ENCODE measurements at places on chromosomes 5 and 9. TPM values are rescaled to one million over a fixed set of nuclear protein-coding genes. Genes with fewer than 3 reads are reported as not detected.

- H3K27ac ChIP-seq: no peak overlapping the region
- no peaks in the 10 kb centered on the region for H3K27me3 ChIP-seq
- H3K4me1 ChIP-seq: peaks cover 41% of the 10 kb centered on the region
- DNase-seq: no peak
Measured at GRCh38 chr9:7973123-7973522, 173.5 kb upstream of the DMAC1 start.

DNA sequence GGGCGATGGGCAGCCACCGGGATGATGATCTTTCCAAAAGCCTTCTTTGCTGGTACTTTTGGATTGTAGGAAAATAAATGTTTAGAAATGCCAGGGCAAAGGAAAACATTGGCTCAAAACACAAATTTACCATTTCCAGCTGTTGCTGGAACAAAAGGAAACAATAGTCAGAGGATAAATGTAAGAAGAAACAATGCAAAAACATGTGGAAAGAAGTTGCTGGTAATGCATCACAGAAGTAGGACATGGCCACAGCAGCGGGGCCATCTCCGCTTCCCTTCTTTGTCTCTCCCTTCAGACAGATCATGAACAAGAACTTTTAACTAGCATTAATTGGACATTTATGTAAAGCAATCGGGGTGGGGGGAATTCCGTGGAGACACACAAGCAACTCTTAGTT, 184.5 kb downstream of the EBF1 start:
- no peak for DNase-seq
- no peak overlapping the region for H3K27ac ChIP-seq
- H3K4me1 ChIP-seq: no peaks in the 10 kb centered on the region

The MSX2 gene
- total RNA-seq: not detected

DNA sequence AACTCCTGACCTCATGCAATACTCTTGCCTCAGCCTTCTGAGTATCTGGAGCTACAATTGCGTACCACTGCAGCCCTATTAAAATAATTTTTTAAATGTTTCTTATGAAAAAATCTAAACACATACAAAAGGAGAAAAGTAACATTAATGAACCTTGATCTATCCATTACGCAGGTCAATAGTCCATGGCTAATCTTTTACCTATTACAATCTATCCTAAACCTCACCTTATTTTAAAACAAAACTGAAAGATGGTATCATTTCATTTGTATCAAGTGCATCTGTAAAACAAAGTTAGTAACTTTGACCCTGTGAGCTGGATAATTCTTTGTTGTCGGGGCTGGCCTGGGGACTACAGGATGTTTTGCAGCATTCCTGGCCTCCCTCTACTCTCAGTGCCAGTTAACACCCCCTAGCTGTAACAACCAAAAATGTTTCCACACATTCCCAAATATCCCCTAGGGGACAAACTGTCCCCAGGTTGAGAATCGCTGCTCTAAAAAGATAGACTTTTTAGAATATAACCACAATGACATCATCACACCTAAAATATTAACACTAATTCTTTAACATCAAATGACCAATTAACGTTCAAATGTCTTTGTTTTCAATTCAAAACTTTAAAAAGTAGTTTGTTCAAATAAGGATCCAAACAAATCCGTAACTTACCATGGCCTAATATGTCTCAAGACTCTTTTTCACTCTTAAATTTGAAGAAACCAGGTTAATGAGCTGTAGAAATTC, 54.8 kb downstream of the RNF38 start:
- peaks cover 66% of the 10 kb centered on the region for H3K36me3 ChIP-seq
- H3K27me3 ChIP-seq: no peaks in the 10 kb centered on the region
- no peak overlapping the region for H3K27ac ChIP-seq

DNA sequence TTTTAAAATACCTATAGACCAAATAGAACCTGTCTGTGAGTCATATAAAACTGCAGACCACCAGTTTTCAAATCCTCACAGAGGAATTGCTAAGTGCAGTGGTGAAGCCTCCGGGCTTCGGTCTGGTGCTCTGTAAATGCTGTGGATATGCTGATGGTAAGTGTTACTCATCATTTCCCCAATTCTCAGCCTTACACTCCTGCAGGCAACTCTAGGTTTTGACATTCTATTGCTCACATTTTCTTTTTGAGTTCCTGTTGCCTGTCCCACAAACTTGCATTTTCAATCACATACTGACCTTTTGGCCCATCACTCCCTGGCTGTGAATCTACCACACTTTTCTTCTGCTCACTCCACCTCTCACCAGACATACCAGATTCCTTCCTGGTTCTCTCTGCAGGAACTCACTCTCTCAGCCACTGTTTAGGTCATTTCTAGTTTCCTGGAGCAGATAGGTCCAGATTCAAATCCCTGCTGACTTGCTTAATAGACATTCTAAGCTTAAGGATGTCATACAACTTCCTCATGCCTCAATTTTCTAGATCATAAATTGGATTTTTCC, 192.9 kb downstream of the RAB3C start:
- no peak overlapping the region for H3K4me3 ChIP-seq
- no peaks in the 10 kb centered on the region for H3K36me3 ChIP-seq
- peaks cover 5% of the 10 kb centered on the region for H3K4me1 ChIP-seq
- no peak overlapping the region for H3K27ac ChIP-seq
- peaks cover 5% of the 10 kb centered on the region for H3K27me3 ChIP-seq
- DNase-seq: no peak

- H3K4me1 ChIP-seq: no peaks in the 10 kb centered on the region
- no peak overlapping the region for H3K27ac ChIP-seq
- no peak overlapping the region for H3K4me3 ChIP-seq
- H3K36me3 ChIP-seq: no peaks in the 10 kb centered on the region
Measured at GRCh38 chr5:79399046-79399445, 114.9 kb downstream of the HOMER1 start.

The FBP2 gene
- not detected for total RNA-seq

- no peak overlapping the region for H3K27ac ChIP-seq
- no peaks in the 10 kb centered on the region for H3K4me1 ChIP-seq
- H3K27me3 ChIP-seq: no peaks in the 10 kb centered on the region
- no peak for DNase-seq
- H3K4me3 ChIP-seq: no peak overlapping the region
- no peaks in the 10 kb centered on the region for H3K36me3 ChIP-seq
Measured at GRCh38 chr5:15966651-15967050, 212.9 kb downstream of the MARCHF11 start.

DNA sequence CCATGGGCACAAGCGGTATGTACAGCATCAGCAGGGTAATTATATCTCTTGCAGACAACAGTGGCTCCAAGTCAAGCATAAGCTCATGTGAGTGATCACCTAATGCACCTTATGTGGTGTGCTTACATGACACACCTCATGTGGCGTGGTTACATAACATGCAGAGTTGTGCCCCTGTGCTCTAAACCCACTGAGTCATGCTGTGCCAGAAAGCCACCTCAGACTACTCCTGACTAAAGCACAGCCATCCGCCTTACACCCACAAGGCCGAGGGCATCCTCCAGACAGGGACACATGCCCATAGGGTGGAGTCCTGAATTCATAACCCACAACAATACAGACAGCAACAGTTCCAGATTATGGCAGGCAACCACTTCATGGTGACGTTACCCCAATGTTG, 163.7 kb upstream of the SLC30A5 start:
- no peak overlapping the region for H3K27ac ChIP-seq
- H3K4me1 ChIP-seq: no peaks in the 10 kb centered on the region
- no peak for DNase-seq
- H3K27me3 ChIP-seq: no peaks in the 10 kb centered on the region
- H3K36me3 ChIP-seq: no peaks in the 10 kb centered on the region
- H3K4me3 ChIP-seq: no peak overlapping the region

The TARS1 gene
- total RNA-seq: 195 TPM

The LCP2 gene
- total RNA-seq: 313 TPM

The SNAPC4 gene
- total RNA-seq: 8.8 TPM

DNA sequence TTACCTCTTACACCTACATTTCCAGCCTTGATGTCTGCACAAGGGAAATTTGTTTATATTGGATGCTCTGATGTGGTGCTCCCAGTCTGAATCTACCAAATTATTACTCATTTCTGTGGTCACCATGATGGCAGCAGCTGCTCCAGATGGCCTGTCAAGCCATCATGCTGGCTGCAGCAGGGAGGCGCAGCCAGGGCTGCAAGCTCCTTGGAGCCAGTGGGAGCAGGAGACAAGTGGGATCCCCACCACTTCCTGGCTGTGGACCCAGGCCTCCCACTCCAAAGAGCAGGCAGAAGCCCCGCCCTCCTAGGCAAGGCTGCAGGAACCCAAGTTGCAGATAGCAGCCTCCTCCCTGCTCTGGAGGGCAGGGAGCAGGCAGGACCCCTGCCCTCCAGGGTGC, 241.1 kb upstream of the ATP10B start:
- H3K27ac ChIP-seq: no peak overlapping the region
- DNase-seq: no peak
- no peaks in the 10 kb centered on the region for H3K27me3 ChIP-seq
- H3K4me3 ChIP-seq: no peak overlapping the region

The PLPP7 gene
- not detected for total RNA-seq

DNA sequence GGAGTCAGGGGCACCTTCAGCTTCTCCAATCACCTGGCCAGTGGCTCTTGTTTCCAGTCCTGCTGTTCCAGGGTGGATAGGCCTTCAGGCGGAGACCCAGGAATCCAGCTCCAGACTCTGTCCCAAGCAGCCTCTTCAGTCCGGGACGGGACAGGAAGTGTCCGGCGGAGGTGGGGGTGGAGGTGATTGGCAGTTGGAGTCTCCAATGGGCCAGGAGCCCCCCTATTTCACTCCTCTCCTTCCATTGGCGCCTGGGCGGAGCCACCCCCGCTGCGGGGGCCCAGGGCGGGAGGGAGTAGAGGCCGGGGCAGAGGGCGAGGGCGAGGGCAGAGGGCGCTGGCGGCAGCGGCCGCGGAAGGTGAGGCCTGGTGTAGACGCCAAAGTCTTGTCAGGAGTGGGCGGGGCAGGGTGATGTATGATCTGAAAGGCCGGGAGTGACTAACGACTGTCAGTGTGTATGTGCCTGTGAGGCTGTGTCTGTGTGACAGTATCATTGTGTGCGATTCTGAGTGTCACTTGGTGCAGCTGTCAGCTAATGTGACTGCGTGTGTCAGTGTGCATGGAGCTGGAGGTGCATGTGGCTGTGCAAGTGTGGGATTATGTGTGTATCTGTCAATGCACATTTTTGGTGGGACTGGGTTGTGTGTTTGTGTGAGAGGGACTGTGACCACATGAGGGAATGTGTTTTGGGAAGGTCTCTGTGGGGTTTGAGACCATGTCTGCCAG, at the start of gene IL11RA:
IL11RA (plus strand) TSS at position 310 of the 726 bp plus-strand sequence. CDS start 3,033 bp downstream, outside the sequence.
- peak; percentile 55 for DNase-seq
- H3K27me3 ChIP-seq: no peaks in the 10 kb centered on the region

The C7 gene
- not detected for total RNA-seq

DNA sequence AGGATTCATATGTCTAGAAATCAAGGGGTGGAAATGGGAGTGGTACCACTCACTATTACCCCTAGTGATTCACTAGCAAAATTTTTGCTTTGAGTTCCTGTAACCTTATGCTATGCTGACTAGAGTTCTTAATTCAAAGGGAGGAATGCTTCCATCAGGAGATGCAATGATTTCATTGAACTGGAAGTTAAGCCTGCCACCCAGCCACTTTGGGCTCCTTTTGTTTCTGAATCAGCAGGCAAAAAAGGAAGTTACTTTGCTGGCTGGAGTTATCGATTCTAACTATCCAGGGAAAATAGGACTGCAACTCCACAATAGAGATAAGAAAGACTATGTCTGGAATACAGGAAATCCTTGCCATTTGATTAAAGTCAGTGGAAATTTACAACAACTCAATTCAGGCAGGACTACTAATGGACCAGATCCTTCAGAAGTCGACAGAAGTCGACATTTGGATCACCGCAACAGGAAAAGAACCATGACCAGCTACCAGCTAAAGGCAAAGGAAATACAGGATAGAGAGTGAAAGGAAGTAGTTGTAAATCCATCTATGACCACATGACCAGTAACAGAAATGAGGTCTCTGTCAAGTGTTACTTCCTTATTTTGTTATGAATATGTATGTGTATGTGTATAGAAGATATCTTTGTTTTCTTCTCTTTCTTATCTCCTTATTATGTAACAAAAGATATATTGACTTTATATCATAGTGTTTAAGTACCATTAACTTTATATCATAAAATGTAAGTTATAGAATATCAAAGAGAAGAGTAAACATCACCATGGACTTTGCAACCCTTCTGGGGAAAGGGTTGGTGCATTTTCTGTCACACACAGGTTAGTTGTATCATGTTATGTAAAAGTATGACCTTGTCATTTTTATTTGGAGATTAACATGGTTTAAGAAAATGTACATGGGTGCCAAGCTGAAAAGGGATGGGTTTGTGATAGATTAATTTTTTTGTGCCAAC, 198.7 kb upstream of the HAPLN1 start:
- no peak for DNase-seq
- no peaks in the 10 kb centered on the region for H3K4me1 ChIP-seq
- no peaks in the 10 kb centered on the region for H3K36me3 ChIP-seq
- H3K27ac ChIP-seq: no peak overlapping the region
- H3K27me3 ChIP-seq: no peaks in the 10 kb centered on the region

Data from activated CD4-positive, alpha-beta memory T cell treated with anti-CD3 and anti-CD28 coated beads, Interleukin-2, amount 10 ng/mL, durations not matched to agents 7 days and 5 days (primary cell).